ENCODE measurements at places on chromosomes 7 and 10.

DNA sequence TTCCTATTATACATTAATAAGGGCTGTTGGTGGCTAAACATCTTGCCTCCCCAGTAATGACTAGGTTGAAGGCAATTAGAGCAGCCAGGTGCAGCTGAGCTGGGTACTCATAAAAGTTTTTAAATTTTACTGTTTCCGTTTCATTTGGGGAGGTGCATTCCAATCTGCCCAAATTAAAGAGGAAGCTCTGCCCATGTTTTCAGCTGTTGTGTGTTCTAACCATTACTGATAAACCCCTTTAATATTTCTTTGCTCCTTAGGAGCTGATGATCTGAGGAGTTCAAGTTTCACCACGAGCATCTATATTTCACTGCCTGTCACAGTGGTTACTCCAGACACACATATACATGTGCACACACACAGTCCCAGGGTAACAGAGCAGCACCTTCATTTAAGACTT is 94.4 kb downstream of the JAZF1 start:
- no peak for DNase-seq

GRCh38 chr7:958221-959200 is 4.0 kb upstream of the ADAP1 start:
- DNase-seq, result no peak

- DNase-seq, result peak; percentile 10
These were observed 41.4 kb upstream of the GHITM start for GRCh38 chr10:84097787-84098353.

DNA sequence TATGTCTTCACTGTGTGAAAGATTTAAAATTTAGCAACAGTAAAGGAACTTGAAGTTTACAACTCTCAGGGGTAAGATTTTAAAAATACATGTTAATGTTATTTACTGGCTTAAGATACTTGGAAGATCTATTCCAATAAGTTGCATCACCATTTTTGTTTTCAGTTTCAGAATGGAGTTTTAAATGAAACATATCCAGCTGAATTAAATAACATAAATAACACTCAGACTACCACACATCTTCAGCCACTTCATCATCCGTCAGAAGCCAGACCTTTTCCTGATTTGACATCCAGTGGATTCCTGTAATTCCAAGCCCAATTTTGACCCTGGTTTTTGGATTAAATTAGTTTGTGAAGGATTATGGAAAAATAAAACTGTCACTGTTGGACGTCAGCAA is 44.3 kb downstream of the AHR start:
- no peak for DNase-seq

DNA sequence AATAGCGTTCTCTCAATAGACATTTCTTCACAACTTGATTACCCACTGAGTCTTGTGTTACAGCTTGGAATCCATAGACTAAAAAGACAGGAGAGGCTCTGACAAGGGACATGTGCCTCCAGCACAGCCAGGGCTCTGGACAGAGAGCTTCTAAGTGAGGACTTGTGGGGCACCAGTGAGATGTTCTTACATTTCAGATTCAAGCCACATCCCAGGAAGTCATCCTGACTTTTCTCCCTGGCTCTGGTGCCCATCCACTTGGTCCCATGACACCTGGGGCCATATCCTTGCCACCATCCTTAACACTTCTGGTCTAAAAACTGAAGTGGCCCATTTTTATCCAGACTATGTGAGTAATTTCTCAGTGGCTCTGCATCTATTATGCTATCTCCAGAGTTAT is 440.1 kb downstream of the TCERG1L start:
- DNase-seq, result no peak

DNA sequence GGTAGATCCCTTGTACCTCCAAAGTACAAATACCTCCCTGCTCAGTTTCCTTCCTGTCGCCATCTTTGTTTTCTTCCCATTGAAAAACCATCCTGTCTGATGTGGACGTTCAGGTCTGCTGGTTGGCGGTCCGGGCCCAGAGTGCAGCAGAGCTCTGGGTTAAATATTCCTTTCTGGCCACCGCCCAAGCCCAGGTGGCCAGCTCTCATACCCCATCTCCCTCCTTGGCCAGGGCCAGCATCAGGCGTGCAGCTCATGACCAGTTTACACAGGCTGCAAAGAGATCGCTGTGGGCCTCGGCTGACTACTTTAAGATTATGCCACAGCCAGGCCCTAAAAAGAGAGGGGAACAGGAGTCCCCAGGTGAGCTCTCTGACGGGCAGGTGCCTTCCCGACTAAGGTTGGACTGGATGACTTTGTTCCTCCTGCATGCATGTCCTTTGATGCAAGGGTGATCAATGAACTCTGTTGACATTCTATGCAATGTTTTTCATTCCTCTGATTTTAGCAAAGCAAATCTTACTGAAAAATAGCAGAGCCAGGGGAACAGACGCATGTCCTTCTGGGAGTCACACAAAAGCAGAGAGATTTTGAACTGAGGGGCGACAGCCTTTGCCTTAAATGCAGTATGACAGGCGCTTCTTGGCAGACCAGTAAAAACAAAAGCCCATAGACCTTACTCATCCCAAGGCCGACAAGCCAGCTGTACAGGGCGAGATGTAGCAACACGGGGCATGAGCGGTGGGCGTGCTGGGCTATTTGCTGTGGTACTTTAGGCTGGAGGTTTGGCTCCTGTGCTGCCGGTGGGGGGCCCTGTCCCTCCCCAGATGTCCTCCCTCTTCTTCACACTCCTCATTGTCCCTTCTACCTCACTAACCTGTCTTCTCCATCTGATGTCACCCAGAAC is 33.3 kb upstream of the SH2B2 start:
- DNase-seq, result no peak

GRCh38 chr10:78913219-78914059 is 155.3 kb upstream of the ZMIZ1 start:
- DNase-seq, result no peak

- DNase-seq, result no peak
These were observed 144.1 kb upstream of the FAM171A1 start for GRCh38 chr10:15515202-15515601.

GRCh38 chr7:23347033-23347681 is 48.0 kb downstream of the MALSU1 start:
- DNase-seq, result no peak

GRCh38 chr7:16171928-16172327 is 249.4 kb downstream of the CRPPA start:
- DNase-seq, result peak; percentile 7

GRCh38 chr7:88522771-88523293 is 216.1 kb upstream of the STEAP4 start:
- DNase-seq, result no peak

DNA sequence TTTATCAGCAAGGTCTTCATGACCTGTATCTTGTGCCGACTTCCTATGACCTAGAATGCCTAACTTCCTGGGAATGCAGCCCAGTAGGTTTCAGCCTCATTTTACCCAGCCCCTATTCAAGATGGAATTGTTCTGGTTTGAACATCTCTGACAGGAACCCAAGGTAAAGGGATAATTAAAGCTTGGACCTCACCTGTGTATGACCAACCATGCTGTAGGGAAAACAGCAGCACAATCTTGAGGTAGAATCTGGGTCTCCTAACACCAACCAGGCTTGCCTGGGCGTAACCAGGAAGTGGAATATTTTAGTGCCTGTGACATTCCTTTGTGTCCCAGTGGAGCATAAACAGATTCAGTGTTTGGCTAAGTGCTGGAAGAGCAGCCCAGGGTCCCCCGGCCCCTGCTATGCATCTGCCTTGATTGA is 94.1 kb downstream of the PFKFB3 start:
- DNase-seq, result no peak

- DNase-seq, result no peak
These were observed 1.3 kb downstream of the HHEX start for GRCh38 chr10:92690915-92691590.

DNA sequence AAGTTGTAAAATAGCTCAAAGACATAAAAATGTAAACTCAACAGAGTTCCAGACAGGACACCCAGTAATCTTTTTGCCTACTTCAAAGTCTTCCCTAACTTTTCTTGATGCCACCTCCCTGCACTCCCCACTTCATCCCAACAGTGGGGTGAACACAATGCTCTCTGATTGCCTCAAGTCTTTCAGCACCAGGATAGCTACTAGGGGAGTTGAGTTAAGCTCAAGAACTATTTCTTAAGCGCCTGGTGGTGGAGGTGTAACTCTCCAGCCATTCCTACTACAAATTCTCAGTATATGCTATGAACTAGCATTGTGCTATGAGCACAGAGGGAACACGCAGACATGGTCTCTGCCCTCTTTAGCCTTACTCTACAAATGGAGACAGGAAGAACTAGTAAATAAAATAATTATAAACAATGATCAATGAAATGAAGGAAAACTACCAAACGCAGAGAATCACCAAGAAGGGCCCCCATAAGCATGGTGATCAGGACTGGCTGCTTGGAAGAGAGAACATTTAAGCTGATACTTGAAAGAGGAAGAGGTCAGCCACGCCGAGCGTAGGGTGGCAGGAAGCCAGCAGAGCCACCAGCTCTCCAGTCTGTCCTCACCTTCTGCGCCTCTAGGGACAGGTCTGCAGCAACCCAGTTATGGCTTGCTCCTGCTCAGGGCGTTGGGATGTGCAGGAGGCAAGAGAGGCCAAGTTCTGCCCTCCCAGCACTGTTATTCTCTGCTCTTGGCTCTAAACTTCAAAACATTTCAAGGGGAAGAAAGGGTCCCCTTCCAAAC is 16.7 kb upstream of the FRA10AC1 start:
- DNase-seq, result no peak

GRCh38 chr10:132508581-132509443 is 28.8 kb upstream of the INPP5A start:
- DNase-seq, result no peak

DNA sequence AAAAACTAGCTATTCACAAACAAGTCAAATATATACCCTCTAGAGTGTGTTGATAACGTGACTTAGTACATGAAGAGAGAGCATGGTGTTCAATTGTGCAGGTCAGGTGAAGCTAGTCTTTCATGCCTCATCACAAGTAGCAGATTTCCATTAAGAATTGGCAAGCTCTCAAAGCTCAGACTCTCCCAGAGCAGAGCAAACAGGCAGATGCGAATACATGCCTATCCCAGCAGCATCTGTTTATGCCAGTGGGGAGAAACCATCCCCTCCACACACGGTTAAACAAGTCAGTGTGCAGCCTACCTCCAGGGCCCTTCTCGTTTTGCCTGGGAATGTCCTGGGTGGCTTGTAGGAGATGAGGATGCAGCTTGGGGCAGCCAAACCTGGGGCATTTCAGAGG is 532.5 kb upstream of the C7orf33 start:
- DNase-seq, result no peak

DNA sequence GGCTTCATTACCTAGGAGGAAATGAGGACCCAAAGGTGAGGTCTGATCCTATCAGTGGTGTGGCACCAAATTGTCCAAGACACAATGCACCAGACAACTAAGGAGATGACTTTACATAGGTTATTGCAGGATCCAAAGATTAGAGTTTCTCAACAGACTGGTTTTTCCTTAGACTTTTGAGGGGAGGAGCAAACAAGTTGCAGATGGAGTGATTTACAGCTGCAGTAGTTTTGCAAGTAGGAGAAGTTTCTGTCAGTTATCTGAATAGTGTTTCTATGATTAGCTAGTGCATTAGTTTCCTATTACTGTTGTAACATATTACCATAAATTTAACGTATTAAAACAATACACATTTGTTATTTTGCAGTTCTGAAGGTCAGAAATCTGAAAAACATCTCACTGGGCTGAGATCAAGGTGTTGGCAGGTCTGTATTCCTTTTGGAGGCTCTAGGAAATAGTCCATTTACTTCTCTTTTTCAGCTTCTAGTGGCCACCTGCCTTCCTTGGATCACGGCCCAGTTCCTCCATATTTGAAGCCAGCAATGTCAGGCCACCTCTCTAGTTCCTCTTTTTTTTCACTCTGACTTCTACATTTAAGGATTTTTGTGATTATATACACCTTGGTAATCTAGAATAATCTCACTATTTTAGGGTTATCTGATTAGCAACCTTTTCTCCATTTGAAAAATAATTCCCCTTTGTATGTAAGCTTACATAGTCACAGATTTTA is 994.9 kb downstream of the REEP3 start:
- no peak for DNase-seq

- no peak for DNase-seq
These were observed 1.1 kb downstream of the ODAD2 start for GRCh38 chr10:27997865-27998177.

GRCh38 chr10:2547606-2548005 is 519.7 kb upstream of the PFKP start:
- no peak for DNase-seq

GRCh38 chr7:23687011-23687410 is 7.0 kb downstream of the FAM221A start:
- peak; percentile 43 for DNase-seq

DNA sequence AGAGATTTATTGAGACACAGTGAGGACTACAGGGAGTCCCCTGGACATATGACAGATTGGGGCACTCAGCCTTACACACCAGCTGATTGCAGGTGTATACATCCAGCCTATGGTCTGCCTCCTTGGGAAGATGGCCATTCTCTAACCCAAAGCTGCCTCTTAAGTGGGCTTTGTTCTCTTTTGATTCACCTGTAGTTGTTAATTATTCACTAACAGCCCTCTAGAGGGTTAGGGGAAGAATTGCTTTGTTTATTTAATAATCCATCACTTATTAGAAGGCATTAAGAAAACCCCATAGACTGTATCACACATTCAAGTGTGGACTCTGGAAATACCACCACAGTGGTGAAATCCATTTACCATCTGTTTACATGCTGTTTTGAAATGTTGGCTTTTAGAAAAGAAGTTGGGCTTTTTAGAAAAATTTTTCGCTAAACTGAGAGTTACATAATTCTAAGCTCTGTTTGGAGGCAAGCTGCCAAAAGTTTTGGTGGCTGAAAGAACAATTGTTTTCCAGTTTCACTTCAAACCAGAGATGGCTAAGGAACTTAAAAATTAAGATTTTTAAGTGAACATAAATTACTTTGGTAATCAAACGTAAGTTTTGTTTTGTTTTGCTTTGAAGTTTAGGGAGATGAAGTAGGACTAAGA is 379.1 kb downstream of the ADRA2A start:
- no peak for DNase-seq

DNA sequence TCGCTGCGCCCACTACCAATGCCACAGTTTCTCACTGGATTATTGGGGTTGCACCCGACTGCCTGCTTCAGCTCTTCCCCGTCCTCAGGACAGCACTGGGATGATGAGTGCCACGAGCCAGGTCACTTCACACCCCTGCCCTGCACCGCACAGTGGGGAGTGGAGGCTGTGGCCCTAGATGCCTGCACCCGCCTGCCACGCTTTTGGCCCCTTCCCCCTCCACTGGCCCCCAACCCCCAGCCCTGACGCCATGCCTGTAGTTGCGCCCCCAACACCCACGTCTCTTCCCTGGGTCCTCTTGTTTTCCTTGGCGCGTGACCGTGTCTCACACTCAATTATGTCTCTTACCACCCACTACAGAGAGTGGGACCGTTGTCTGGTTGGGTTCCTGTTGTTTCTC is 134.3 kb downstream of the VIPR2 start:
- DNase-seq, result no peak

- no peak for DNase-seq
These were observed 27.7 kb downstream of the FZD1 start for GRCh38 chr7:91291902-91292301.

GRCh38 chr7:148276314-148277041 is 314.1 kb upstream of the C7orf33 start:
- DNase-seq, result no peak

DNA sequence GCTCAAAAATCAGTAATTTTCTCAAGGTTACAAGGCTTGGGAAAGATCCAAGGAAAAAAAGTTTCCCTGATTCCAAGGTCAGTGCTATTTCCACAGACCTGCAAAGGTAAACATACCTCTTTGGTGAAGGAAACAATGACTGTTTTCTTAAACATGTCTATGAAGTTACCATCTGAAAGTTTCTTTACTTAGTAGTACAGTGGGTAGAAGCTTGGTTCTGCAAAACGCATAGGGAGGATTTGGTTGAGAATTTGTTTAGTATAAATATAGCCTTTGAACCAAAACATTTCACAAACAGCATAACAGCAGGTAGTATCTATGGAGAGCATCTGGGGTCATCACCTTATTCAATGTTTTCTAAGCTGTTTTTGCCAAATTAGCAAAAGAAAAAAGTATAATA is 169.6 kb downstream of the CCSER2 start:
- no peak for DNase-seq

Data from IMR-90 (cell line).